ENCODE measurements at places on chromosomes 16 and 17.

DNA sequence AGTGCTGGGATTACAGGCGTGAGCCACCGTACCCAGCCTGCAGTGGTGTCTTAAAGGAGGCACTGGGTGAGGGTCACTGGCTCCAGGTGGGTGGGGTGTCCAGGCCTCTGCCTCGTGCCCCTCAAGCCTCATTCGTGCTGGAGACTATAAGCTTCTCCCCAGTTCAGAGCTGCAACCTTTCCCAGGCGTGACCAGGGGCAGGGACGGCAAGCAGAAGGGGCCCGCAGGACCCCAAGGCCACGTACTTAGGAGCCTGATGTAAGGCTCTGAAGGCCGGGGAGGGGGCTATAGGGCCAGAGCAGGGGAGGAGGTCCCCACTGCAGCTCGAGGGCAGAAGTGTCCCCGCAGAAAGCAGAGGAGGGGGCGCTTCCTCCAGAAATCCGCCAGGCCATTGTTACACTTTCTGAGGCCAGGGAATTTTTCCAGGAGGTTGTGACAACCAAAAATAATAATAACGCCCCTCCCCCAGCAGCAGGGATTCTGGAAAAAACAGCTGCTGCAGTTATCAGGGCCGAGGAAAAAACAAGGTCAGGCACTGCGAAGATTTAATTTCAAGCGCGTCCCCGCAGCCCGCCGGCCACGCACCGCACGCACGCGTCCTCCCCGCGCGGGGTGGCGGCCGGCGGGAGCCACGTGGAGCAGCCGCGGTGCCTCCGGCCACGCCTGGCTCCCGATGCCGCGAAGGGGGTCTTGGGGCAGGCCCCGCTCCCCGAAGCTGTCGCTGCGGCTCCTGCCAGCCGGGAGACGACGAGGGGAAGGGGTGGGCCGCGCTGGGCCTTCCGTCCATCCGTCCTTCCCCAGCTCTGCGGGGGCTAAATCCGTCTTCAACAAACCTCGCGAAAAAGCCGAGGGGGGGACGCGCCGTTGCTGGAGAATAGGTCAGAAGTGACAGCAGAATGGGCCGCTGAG, 45.8 kb upstream of the SLC38A10 start:
- DNase-seq = no peak

DNA sequence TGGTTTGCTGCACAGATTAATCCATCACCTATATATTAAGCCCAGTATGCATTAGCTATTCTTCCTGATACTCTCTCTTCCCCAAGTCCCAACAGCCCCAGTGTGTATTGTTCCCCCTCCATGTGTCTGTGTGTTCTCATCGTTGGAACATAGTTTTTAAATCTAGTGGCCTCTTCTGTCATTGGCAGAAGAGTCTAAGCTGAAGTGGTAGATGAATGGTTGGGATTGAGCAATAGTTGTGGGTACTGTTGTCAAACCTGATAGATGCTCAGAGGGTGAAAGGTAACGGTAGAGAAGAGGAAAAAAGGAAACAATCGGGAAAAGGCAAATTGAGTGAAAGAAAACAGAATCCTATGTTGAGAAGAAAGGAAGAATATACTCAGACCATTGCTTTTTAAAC, 29.9 kb downstream of the MAP3K3 start:
- no peak for DNase-seq

DNA sequence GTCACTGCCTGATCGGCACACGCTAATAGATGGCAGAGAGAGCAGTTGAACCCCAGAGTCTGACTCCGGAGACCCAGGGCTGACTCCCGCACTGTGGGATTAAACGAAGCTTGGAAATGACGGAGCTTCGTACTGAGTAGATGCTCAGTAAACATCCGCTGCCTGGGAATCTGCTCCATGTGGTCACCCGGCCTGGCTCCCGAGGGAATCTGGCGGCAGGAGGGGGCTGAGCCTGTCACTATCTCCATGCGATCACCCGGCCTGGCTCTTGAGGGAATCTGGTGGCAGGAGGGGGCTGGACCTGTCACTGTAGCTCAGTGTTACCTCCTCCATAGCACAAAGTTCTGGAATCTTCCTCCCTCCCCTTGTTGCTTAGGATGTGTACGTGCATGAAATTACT, 139.7 kb upstream of the CIBAR2 start:
- DNase-seq = no peak

DNA sequence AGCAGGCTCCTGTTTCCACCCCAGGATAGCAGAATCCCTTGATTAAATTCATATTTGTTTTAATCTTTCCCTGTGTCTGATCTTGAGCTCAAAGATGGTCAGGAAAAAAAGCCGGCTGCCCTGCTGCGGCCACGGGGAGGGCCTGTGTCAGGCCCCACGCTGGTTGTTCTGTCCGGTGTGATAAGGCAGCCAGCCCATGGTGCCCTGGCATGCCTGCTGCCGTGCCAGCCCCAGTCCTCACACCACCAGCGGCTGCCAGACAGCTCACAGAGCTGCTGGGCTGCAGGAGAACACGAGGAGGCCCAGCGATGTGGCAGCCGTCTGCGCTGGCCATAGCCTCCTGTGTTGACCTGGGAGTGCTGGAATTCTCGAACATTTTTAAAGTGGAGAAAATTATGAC, 34.7 kb upstream of the BRD7 start:
- no peak for DNase-seq

GRCh38 chr16:86029131-86029741, 130.3 kb downstream of the IRF8 start:
- no peak for DNase-seq

Measured in Panc1 (cell line).